Ovary (tissue), 10 donors: ENCODE measurements at places on chromosomes 11 and 22. TPM values are rescaled to one million over a fixed set of nuclear protein-coding genes. Genes with fewer than 3 reads are reported as not detected.

- no peak for DNase-seq
Measured at GRCh38 chr11:73990730-73991129, 8.1 kb upstream of the UCP2 start.

DNA sequence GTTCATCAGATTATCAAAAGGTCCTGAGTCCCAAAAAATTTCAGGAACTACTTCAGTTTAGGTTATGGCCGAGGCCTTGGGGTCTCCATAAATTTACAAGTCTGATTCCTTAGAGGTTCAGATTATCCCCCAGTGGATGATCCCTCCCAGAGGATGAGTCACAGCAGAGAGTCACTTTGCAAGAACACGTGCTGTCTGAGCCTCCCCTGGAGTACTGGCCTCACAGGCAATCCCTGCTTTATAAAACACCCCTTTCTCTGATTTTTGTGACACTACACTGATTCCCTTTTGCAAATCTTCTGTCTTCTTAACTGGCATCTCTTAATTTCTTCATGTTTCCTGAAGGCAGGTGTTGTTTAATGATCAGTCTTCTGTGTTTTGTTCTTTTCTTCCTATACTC lies 45.3 kb downstream of the CCDC34 start:
- no peak for DNase-seq

GRCh38 chr11:100939571-100939970 lies 190.0 kb downstream of the PGR start:
- no peak for DNase-seq

GRCh38 chr11:46537121-46537520 lies 56.7 kb downstream of the AMBRA1 start:
- no peak for DNase-seq

DNA sequence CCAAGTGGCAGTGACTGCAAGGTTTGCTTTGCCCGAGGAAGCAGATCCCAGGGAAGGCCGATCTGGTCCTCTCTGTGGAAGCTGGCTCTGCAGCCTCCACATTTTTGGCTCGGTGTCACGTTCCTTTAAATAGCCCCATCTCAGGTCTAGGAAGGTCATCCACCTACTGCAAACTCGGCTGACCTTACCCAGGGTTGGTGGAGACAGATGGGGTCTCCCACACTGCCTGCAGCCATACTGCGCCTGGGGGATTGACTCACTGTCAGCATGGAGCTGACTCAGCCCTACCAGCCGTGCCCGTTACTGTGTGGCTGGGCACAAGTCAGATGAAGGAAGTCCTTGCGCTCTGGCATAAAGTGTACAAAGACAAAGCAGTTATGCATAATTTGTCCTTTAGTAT lies 16.9 kb downstream of the CDPF1 start:
- no peak for DNase-seq

- no peak for DNase-seq
Measured at GRCh38 chr22:28656181-28656580, 23.5 kb downstream of the TTC28 start.

GRCh38 chr11:40185793-40186192 lies 1273.7 kb downstream of the LRRC4C start:
- DNase-seq: no peak

GRCh38 chr11:61091373-61092279 lies 10.7 kb upstream of the CD5 start:
- DNase-seq: no peak

GRCh38 chr11:125720781-125721180 lies 25.3 kb upstream of the PATE1 start:
- DNase-seq: no peak

- DNase-seq: no peak
Measured at GRCh38 chr11:2991452-2992233, 486 bp downstream of the NAP1L4 start.

- no peak for DNase-seq
Measured at GRCh38 chr22:29200901-29201300, 4.8 kb upstream of the EMID1 start.

GRCh38 chr22:17835256-17835655 lies 61.0 kb upstream of the BID start:
- DNase-seq: no peak

ACCSL gene
- not detected for total RNA-seq

DTX4 gene
- 16.9 TPM for total RNA-seq

KRTAP5-9 gene
- total RNA-seq: not detected

PRR5L gene
- 56.3 TPM for total RNA-seq
